Nucleus accumbens (tissue), 56 donors: ENCODE measurements at places on chromosomes 13 and 19.

DNA sequence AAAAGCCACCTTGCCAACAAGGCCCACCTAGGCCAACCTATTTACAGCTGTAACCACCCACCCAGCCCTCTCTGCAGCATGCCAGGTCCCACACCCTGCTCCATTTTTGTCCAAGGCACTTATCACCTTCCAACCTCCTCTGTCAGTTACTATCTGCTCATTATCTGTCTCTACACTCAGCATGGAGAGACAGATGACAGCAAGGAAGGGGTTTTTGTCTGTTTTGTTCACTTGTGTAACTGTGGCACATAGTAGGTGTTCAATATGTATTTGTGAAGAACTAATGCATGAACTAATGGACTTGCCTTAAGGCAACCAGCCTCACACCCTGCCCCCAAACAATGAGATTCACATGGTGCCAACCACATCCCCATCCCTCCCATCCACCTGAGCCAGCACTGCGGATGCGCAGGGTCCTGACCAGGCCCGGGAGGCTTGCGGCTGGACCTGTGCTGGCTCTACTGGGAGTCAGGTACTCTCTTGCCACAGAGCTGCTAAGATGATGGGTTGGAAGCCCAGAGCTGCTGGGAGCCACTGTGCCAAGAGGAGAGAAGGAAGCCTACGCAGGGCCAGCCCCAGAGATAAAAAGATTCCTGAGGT is 17.3 kb downstream of the DEDD2 start:
- DNase-seq, result no peak

DNA sequence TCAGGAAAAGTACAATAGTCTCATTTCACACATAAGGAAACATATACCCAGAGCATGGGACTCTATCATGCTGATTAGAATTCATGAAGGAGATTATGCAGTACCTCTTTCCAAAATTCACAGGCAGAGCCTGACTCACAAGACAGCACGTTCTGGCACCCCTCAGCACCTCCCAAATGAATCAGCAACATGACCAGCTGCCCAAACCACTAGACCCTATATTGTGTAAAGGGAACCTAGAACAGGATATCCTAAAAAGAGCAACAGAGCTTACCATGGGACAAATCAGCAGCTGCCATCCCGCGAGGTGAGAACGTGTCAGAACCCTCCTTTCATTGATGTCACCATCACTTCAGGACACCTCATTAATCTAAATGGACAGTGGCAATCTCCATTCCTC is 2.5 kb downstream of the ZNF426 start:
- no peak for DNase-seq

DNA sequence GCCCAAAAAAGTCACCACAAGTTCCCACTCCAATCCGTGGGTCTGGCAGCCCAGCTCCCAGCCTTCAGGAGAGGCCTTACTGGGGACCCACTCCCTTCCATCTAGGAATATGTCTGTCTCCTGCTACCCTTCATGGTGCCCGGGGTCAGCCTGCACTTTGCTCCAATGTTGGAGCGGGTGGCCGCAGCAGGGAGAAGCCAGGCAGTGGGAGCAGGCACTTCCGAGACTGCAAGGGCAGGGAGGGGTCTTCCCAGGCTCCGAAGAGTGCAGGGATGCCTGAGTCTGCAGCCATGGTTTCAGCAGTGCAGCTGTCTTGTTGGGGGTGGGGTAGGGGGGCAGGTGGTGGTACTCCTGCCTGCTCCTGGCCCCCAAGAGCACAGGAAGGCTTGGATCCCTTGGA is 1616.2 kb downstream of the SLITRK5 start:
- no peak for DNase-seq

GRCh38 chr19:51637362-51637978 is 7.3 kb upstream of the SIGLEC5 start:
- DNase-seq, result no peak

DNA sequence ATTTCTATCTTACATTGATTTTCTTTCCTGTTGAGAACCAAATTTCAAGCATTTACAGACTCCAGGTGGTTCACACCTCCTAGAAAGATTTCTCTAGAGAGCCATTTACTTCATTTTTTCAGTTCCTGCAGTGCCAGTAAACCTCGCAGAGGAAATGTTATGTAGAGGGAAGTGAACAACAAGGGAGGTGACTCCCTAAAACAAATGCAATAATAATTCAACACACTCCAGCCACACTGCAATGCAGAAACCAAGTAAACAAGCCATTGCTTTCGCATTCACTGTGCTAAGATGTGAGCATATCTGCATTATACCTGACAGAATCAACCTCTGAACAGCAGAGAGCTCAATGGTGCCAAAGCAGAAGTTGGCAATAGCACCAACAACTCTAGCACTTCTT is 215.1 kb downstream of the RBM26 start:
- DNase-seq, result no peak

DNA sequence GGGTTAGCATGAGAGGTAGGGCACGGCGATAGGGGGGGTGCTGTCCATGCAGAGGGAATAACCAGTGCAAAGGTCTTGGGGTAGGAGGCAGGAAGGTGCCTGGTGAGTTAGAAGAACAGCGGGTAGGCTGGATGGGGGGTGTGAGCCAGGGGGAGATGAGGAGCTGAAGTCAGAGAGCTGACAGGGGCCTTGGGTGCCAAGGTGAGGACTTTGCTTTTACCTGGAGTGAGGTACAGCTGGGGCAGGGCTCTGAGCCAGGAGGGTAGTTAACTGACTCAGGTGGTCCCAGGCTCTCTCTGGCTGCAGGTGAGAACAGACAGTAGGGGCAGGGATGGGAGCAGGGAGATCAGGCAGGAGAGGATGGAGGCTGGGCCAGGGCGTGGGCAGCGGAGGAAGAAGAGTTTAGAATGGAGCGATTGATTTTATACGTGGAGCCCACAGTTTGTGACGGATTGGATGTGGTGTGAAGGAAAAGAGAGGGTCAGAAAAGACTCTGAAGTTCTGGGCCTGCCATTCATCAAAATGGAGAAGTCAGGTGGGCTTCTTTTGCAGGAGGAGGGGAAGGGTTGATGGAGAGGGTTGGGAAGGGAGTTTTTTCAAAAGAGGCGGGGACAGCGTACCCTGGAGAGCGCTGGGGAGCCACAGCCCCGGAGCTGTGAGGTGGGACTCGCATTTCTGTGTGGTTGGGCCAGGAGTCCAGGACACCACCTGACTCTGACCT is 1.2 kb upstream of the GRAMD1A start:
- DNase-seq, result no peak

- no peak for DNase-seq
Observed at GRCh38 chr19:17544418-17544817, 11.0 kb upstream of the COLGALT1 start.
